Memory B cell (primary cell): ENCODE measurements at places on chromosomes 16 and 17.

DNA sequence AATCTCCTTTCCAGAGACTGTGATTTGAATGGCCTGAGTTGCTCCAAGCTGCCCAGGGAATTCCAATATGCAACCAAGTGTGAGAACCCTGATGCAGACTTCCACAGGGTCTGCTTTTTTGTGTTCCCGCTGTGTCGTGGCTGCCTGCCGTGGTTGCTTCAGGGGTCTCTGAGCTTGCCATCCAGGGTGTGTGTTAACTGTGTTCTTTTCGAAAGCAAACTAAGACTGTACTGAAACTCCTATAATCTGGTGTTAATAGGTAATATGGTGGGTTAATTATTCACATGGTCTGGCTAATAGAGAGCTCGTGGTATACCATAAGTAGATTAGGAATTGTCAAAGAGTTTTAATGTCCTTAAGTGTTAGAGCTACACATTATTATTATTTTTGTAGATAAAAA lies 20.7 kb downstream of the UBN1 start:
- no peak overlapping the region for H3K27ac ChIP-seq
- H3K36me3 ChIP-seq = peaks cover 23% of the 10 kb centered on the region
- no peak overlapping the region for H3K4me3 ChIP-seq
- H3K27me3 ChIP-seq = no peaks in the 10 kb centered on the region

DNA sequence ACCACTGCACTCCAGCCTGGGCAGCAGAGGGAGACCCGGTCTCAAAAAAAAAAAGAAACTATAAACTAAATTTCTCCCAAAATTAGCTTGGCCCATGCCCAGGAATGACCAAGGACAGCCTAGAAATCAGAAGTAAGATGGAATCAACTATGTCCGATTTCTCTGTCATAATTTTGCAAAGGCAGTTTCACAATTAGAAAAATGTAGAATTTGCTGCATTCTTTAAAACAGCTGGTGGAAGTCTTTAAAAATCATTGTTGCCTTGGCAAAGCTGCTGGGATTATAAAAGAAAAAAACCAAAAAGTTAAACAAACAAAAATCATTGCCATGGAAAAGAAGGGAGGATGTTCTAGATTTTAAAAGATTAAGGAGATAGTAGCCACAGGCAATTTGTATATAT lies 32.4 kb downstream of the WWP2 start:
- H3K4me3 ChIP-seq = no peak overlapping the region
- no peaks in the 10 kb centered on the region for H3K27me3 ChIP-seq
- peaks cover 9% of the 10 kb centered on the region for H3K4me1 ChIP-seq
- peaks cover 14% of the 10 kb centered on the region for H3K36me3 ChIP-seq

DNA sequence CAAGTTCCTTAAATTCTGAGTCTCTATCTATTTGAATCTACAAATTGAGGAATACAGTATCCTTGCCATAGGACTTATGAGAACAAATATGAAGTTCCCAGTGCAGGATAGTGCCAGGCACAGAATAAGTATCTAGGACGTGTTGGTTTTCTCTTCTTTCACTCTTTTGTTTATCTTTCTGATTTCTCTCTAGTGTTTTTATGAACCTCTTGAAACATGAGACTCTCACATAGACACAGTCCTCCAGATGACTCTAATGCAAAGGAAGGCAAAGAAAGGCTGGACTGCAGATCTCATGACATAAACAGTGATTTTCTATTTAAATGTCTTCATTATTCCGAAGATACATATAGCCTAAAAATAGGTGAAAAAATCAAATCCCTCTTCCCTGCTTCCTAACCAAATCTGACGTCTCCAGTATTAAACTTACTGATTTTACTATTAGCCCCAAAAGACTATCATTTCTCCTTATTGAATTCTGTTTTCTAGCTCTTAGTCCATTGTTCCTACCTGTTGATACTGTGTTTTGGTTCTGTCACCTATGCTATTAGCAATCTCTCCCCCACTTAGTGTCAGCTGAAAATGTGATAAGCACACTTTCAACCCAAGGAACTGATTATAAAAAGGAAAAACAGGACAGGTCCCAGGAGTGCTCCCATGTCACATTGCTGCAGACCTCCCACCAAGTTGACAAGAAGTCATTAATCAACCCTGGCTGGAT lies 24.9 kb upstream of the ADAMTS18 start:
- H3K4me3 ChIP-seq = no peak overlapping the region
- H3K27ac ChIP-seq = no peak overlapping the region
- no peaks in the 10 kb centered on the region for H3K27me3 ChIP-seq
- H3K36me3 ChIP-seq = no peaks in the 10 kb centered on the region
- no peaks in the 10 kb centered on the region for H3K4me1 ChIP-seq

DNA sequence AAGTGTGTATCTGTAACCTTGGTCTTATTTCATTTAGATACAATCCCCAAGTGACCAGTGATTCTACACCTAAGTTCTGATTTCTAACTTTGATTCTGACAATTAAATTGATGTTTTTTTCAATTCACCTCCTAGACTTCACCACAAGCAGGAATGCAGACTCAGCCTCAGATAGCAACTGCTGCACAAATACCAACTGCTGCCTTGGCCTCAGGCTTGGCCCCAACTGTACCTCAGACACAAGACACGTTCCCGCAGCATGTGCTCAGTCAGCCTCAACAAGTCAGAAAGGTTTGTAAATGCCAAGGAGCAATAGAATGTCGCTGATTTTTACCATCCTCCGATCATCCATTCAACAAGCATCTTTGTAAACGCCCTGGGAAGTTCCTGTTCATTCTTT lies 177.7 kb downstream of the MRTFB start:
- H3K27ac ChIP-seq = peak overlapping the region; percentile 38
- H3K36me3 ChIP-seq = peaks cover 24% of the 10 kb centered on the region
- no peak for DNase-seq
- H3K4me3 ChIP-seq = no peak overlapping the region
- H3K4me1 ChIP-seq = no peaks in the 10 kb centered on the region
- H3K27me3 ChIP-seq = no peaks in the 10 kb centered on the region

DNA sequence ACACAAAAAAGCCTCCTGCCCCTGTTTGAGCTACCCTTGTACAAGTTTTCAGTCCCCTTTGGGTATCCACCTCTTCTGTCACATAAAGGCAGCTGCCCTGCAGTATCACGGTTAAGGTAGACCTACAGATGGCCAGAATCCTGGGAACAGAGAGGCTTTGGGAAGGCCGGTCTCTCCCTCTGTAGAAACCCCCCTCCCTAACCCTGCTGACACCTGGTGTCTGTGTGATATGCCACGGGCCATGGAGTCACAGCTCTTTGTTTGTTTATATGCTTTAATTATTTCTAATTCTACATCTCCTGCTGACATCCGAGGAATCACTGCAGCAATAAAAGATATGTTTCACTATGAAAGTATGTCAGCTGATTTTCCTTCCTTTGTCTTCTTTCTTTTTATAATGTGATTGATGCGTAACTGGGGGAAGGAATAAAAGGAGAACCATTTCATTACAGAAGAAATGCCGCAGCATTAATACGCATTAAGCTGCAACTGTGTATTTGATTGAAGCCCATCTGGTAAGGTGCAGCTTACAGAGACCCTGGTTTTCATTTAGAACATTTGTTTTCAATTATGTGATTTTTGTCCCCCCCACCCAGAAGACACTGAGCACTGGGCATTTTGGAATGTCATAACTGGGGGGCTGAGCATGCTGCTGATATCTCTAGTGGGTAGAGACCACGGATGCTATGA lies 142.1 kb downstream of the SLC39A11 start:
- peaks cover 21% of the 10 kb centered on the region for H3K36me3 ChIP-seq
- no peaks in the 10 kb centered on the region for H3K27me3 ChIP-seq
- DNase-seq = no peak
- peaks cover 7% of the 10 kb centered on the region for H3K4me1 ChIP-seq
- H3K4me3 ChIP-seq = no peak overlapping the region

- no peak overlapping the region for H3K4me3 ChIP-seq
- H3K4me1 ChIP-seq = no peaks in the 10 kb centered on the region
- no peak for DNase-seq
- no peak overlapping the region for H3K27ac ChIP-seq
- no peaks in the 10 kb centered on the region for H3K27me3 ChIP-seq
These were observed 441.0 kb upstream of the SALL1 start for GRCh38 chr16:51592001-51592501.

GRCh38 chr17:32155896-32156295 lies 13.6 kb downstream of the RHOT1 start:
- no peak for DNase-seq
- H3K27ac ChIP-seq = no peak overlapping the region
- H3K27me3 ChIP-seq = no peaks in the 10 kb centered on the region
- peaks cover 2% of the 10 kb centered on the region for H3K4me1 ChIP-seq
- no peak overlapping the region for H3K4me3 ChIP-seq

GRCh38 chr16:75079346-75079926 lies 37.1 kb downstream of the LDHD start:
- no peak for DNase-seq
- H3K4me1 ChIP-seq = peaks cover 16% of the 10 kb centered on the region
- H3K36me3 ChIP-seq = no peaks in the 10 kb centered on the region

- H3K36me3 ChIP-seq = no peaks in the 10 kb centered on the region
- DNase-seq = no peak
- H3K4me1 ChIP-seq = peaks cover 5% of the 10 kb centered on the region
- no peak overlapping the region for H3K27ac ChIP-seq
- peaks cover 20% of the 10 kb centered on the region for H3K27me3 ChIP-seq
These were observed 45.5 kb upstream of the STH start for GRCh38 chr17:45953561-45953960.

GRCh38 chr16:62717026-62717425 lies 680.8 kb upstream of the CDH8 start:
- H3K4me1 ChIP-seq = no peaks in the 10 kb centered on the region
- DNase-seq = no peak
- no peaks in the 10 kb centered on the region for H3K27me3 ChIP-seq
- no peak overlapping the region for H3K4me3 ChIP-seq

DNA sequence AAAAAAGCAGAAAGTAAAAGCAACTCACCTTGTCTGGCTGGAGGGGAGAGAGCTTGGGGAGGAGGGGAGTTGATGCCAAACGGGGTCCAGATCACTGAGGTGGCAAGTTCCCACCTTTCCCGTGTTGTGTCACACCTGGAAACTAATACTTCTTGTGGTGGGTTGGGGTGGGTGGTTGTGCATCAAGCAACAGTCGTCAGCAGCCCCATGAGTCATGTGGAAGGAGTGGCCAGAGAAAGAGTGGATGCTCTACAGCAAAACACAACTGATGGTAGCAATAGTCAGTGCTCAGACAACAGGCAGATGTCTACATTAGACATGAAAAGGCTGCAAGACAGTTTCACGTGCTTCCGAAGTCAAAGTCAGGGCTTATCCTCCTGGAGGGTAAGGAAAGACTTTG lies 35.4 kb downstream of the ARSG start:
- H3K4me3 ChIP-seq = no peak overlapping the region
- H3K4me1 ChIP-seq = no peaks in the 10 kb centered on the region
- H3K27ac ChIP-seq = no peak overlapping the region
- H3K27me3 ChIP-seq = no peaks in the 10 kb centered on the region

DNA sequence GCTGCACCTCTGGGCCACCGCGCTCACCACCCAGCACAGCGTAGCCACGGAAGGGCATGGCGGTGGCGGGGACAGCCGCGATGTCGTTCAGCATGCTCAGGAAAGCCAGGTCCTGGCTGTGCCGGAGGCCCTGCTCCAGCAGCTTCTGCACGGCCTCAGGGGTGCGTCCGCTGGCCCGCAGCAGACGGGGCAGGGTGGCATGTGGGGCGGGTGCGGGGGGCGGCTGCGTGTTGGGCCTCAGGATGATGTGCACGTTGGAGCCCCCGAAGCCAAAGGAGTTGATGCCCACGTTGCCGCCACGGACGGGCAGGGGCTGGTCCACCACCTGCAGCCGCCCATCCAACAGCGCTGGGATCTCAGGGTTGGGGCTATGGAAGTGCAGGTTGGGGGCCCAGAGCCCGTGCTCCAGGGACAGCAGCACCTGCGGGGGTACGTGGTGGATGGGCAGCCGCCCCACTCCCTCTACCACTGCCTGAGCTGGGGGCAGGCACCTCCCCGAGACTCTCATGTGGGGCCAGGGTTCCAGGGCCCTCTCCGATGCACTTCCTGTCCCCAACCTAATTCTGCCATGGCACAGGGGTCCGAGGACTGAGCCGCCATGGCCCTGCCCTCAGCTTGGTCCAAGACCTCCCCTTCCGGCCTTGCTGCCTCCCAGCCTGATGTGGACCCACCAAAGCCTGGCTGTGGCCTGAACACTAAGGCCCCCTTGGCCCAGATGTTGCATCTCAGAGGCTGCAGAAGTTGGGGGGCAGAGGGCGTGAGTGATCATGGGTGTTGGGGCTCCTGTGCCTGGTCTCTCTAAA lies 6.6 kb downstream of the FASN start:
- DNase-seq = no peak
- H3K27ac ChIP-seq = no peak overlapping the region
- no peaks in the 10 kb centered on the region for H3K4me1 ChIP-seq
- peaks cover 11% of the 10 kb centered on the region for H3K36me3 ChIP-seq

DNA sequence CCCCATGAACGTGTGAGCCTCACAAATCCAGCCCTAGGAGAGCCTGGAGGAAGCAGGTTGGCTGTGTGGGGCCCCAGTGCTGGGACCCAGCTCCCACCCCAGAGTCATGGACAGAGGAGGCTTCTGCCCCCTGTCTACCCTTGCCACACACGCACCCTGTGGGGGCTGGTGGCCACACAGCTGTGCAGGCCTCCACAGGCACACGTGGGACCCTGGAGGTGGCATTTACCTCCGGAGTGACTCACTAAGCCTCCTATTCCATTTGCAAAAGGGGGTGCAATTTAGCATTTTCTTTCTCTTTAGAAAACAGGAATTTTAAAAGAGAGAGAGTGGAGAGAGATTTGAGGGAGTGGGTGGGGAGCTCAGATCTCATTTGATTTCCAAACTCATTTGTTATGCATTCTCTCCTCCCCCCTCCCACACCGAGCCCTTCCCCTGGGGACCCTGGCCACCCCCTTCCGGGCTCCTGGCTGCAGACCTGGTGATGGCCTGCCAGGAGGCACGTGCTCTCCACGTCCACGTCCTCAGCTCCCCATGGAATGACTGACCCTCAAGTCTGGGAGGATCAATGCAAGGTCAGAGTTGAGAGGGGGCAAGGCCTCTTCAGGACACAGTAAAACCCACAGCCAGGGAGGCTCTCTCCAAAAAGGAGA lies 6.8 kb downstream of the PITPNM3 start:
- no peak for DNase-seq
- H3K27me3 ChIP-seq = peaks cover 12% of the 10 kb centered on the region
- peaks cover 7% of the 10 kb centered on the region for H3K4me1 ChIP-seq
- H3K27ac ChIP-seq = no peak overlapping the region

GRCh38 chr17:49987290-49987585 lies 7.8 kb downstream of the DLX3 start:
- no peak overlapping the region for H3K27ac ChIP-seq
- H3K36me3 ChIP-seq = no peaks in the 10 kb centered on the region
- peaks cover 2% of the 10 kb centered on the region for H3K4me1 ChIP-seq
- no peak overlapping the region for H3K4me3 ChIP-seq
- no peak for DNase-seq
